ENCODE measurements at places on chromosomes 5 and 9.

GRCh38 chr9:71924576-71924975, 13.1 kb downstream of the C9orf85 start:
- DNase-seq: no peak

GRCh38 chr5:96440185-96440538, 7.1 kb upstream of the PCSK1 start:
- DNase-seq: no peak

DNA sequence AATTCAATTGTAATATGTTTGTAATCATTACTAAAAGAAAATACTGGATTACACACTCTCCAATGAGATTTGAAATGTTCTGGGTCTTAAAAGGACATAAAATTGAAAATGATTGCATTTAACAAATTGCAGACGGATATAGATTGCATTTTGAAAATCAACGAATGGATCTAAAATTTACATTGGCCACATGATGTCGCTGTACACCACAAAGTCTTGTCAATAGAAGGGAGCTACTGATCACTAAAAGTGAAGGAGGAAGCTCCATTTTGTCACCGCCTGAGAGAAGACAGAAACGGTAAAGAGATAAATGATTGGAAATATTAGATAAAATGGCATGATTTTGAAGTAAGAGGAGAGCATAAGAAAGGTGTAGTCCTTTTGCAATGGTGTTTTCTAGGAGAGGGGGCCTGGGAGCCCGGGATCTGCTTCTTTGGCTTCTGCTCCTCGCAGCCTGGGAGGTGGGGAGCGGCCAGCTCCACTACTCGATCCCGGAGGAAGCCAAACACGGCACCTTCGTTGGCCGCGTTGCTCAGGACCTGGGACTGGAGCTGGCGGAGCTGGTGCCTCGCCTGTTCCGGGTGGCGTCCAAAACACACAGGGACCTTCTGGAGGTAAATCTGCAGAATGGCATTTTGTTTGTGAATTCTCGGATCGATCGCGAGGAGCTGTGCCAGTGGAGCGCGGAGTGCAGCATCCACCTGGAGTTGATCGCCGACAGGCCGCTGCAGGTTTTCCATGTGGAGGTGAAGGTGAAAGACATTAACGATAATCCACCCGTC, at the start of gene PCDHA1:
Gene PCDHA1 (plus strand): TSS at position 236 of the 782 bp plus-strand sequence.
- no peak for DNase-seq

DNA sequence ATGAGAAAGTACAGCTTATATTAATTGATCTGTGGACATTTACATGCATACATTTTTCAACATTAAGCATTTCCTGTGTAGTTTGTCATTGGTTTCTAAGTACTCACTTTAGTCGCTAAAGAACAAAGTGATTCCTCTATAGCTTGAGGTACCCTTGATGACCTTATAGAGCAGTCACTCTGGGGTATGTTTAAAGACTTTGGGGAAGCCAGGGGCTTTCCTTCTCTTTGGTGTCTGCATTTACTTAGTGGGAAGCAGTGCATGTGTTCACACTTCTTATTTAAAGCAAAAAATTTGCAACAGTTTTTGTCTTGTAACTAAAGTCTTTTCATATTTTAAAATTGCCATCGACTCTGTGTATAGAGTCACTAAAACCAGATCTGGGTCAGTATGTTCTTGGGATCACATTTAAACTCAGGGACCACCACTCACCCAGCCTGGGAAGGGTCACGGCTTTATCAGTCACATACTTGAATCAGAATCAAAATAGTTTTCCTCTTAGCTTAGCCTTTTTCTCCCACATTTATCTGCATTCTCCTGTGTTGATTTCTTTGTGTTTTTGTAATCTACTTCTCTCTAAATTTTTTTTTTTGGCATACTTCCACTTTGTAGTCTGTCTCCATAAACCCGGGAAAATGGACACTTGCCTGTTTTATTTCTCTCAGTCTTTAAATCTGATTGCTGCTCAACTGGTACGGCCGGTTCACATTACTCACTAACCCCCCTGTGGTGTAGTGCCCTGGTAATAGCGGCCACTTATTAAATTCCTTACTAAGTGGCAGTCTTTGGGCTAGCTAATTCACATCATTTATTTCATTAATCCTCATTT, 143.9 kb upstream of the FBN2 start:
- DNase-seq: no peak

GRCh38 chr5:99025298-99026045, 96.7 kb upstream of the CHD1 start:
- DNase-seq: no peak
